ENCODE measurements at places on chromosomes 11 and 22.
A peak's percentile ranks its signal among the peaks of the same experiment; 100 is the strongest.

GRCh38 chr11:112004389-112004788 lies 20.8 kb upstream of the DLAT start:
- no peak for DNase-seq

DNA sequence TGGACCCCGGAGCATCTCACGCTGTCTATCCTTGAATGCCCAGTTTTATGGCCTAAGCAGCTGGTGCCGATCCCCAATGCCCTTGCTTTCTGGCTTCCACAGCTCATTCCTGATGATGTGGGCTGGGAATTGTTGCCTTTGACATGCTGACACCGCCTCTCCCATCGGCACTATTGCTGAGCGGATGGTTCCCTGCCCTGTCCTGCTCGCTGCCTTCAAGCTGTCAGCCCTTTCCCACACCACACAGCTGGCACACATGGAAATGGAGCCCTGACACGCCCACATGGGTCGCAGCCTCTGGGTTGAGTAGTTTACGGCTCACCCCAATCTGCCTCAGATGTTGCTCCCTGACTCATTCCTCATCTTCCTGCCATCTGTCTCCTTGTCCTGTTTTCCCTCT lies 110.2 kb upstream of the SESN3 start:
- DNase-seq: peak; percentile 14

GRCh38 chr11:80733790-80734189 lies 1293.0 kb upstream of the TENM4 start:
- no peak for DNase-seq

GRCh38 chr11:46249103-46249937 lies 28.1 kb upstream of the CREB3L1 start:
- DNase-seq: peak; percentile 91

- DNase-seq: no peak
Observed at GRCh38 chr11:36177836-36178235, 111.4 kb downstream of the COMMD9 start.

DNA sequence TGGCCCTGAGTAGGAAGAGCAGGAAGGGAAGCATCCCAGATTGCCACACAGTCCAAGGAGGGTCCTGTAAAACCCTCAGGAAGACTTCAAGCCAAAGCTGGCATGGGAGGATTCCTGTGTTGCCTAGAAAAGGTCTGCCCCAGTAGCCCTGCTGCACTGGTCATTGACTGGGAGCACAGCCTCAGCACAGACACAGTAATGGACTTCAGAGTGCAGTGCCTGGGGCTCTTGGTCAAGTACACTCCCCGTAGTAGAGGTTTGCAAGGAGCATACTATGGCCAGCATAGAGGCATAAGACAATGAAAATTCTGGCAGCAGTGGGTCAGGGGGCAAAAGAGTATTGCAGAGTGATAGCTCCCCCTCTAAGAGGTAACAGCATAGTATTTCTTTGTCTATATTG lies 36.2 kb upstream of the FJX1 start:
- DNase-seq: no peak

GRCh38 chr22:26568207-26568706 lies 21.7 kb downstream of the TPST2 start:
- no peak for DNase-seq

DNA sequence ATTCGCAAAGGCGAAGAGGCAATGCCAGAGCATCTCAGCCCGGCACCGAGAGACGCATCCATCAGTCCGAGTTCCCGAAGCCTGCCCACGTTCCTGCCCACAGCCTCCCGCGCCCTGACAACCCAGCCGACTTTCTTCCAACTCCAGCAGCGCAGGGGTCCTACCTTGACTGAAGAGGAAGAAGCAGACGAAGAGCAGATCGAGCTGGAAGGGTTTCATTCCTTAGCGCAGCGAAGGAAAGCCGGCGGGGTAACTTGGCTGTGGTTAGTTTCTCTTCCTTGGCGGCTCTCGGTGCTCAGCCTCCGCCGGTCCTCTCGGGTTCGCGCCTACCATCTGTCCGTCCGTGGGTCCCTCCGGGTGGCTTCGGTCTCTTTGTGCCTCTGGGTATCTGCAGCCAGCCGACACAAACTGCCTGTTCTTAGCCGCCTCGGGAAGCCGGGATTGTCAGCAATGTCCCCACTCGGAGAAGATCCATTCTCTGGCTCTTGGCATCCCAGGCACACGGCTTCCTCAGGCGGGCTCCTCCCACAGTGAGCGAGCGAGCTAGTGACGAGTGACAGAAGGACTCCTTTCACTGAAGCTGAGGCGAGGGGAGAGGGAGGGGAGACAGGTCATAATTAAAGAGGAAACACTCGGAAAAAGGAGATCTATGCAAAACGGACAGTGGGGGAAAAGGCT lies at the start of gene KIRREL3:
TSS of gene KIRREL3 (minus strand) at position 480 of the 678 bp plus-strand sequence.
- DNase-seq: peak; percentile 45

GRCh38 chr11:93199616-93200015 lies 1.8 kb upstream of the SLC36A4 start:
- DNase-seq: no peak

DNA sequence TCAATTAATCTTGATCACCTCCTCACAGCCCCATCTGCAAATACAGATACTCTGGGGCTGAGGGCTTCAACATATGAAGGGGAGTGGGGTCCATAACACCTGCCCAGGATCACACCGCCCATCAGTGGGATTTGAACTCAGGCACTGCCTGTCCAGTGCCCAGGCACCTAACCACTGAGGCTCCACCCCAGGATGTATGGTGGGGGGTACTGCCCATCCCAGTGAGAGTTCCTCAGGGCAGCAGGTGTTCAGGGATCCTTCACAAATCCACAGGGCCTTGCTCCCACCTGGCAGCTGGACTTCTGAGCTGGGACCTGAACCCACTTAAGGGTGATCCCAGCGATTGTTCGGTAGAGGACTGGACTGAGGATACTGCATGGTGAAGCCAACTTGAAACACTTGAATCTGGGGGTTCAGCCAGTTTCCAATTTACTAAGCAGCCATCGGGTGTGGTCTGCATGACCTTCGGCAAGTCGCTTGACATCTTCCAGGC lies 33.3 kb downstream of the PRDM11 start:
- no peak for DNase-seq

DNA sequence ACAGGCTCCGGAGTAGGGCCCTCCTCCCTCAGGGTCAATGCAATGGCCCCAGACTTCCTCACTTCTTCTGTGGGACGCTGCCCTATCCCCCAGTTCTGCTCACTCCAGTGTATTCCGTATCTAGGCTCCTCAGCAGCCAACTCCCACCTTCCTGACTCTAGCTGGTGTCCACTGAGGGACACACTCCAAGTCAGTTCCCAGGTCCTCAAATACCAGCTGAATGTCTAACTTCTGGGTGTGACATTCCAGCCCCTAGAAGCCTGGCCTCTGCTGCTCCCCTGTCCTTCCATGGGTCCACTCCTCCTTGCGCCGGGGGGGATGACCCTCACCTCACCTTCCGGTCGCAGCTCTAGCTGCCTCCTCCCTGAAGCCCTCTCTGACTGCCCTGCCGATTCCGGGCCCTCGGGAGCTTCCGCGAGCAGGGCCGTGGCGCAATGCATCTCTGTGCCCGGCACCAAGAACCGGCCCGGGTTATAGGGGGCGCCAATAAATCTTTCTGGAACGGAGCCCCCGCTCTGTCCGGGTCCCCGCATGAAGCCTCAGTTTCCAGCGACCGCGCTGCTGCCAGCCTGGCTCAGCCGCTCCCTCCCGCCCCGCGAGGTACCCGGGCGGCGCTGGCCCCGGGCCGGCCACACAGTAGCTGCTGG lies 15.4 kb downstream of the BAD start:
- peak; percentile 46 for DNase-seq

- DNase-seq: peak; percentile 35
Observed at GRCh38 chr22:25702040-25702439, 39.9 kb upstream of the MYO18B start.

DNA sequence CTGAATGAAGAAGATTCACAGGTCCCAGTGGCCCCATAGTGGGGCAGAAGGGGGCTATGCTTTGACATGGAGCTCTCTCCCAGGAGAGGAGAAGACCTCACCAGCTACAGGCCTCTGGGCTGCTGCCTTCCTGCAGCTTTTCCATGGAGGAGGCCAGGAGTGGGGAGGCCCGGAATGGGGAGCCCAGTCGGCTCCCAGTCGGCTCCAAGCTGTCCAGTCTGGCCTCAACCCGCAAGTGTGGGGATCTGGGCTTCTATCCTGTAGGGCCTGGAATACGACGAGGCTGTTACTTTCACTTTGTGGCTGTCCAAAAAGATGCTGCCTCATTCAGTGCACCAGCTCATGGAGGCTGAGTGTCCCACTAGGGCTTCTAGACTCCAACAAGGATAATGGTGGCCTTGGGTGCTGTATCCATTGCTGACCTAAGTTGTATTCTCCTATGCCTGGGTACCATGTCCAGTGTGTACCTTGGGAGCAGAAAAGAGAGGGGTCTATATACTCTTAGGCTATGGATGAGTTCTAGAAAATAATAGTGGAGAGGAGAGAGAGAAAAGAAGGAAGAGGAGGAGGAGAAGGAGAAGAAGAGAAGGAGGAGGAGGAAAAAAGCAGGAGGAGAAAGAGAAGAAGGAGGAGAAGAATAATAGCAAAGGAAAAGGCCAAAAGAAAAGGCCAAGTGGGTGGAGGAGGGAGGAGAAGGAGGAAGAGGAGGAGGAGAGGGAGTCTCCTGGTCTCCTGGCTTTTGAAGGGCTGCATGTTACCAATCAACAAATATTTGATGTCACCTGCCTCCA lies 1.1 kb downstream of the MYO18B start:
- DNase-seq: no peak

DNA sequence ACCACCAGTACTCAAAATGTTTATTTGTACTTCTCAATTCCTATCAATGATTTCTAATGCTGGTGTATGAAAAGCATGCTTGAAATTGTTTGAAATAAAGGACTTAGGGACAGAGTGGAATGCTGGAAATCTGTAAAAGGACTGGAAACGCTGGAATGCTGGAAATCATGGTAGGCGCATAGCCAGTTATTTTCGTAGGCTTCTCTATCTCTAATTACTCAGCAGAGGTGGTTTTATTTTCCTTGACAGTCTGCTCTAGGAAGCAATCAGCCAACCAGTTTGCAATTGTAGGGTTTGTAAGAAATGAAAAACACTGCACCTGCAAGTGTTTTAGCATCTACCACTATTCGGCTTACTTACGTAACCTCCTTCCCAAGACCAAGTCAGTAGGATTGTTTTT lies 788 bp downstream of the LIN7C start:
- no peak for DNase-seq

DNA sequence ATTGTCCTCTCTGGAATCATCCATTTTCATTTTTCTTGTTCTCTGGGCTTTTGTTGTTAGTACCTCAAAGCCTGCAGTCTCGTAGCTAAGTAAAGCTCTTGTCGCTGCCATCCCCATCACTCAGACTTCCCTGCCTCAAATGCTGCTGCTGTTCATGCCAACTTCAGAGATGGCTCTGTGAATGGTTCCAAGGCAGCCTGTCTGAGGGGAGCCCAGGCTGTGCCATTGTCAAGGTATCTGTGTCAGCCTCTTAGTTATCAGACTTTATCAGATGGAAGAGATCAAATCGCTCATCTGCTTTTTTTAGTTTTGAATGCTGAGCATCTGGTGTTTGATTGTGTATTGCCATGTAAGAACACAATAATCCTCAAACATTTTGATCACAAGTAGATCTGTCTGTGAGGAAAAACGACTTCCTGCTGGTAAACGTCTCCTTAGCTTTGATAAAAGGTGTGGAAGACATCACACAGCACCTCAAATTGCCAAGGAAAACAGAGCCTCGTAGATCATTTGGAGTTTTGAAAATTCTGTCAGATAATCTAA lies 304.2 kb upstream of the ZC3H12C start:
- DNase-seq: no peak

- no peak for DNase-seq
Observed at GRCh38 chr22:49326558-49326957, 501.1 kb downstream of the BRD1 start.

Measured in fibroblast of skin of scalp (primary cell).